ENCODE measurements at places on chromosomes 6 and 20.

- H3K4me1 ChIP-seq, result no peaks in the 10 kb centered on the region
- peaks cover 12% of the 10 kb centered on the region for H3K27me3 ChIP-seq
- no peak for DNase-seq
- H3K27ac ChIP-seq, result no peak overlapping the region
- no peak overlapping the region for H3K4me3 ChIP-seq
Measured at GRCh38 chr6:99241905-99242534, 107.5 kb downstream of the FAXC start.

GRCh38 chr6:148969603-148970061 is 222.8 kb downstream of the UST start:
- no peak for DNase-seq
- peaks cover 4% of the 10 kb centered on the region for H3K36me3 ChIP-seq
- H3K27me3 ChIP-seq, result peaks cover 16% of the 10 kb centered on the region
- H3K27ac ChIP-seq, result peak overlapping the region; percentile 56
- H3K4me3 ChIP-seq, result no peak overlapping the region
- peaks cover 26% of the 10 kb centered on the region for H3K4me1 ChIP-seq

- no peak for DNase-seq
- H3K27ac ChIP-seq, result peak overlapping the region; percentile 65
- H3K4me3 ChIP-seq, result peak overlapping the region; percentile 92
- H3K4me1 ChIP-seq, result peaks cover 6% of the 10 kb centered on the region
Measured at GRCh38 chr6:28474441-28475219, 31.3 kb upstream of the ZSCAN23 start.

DNA sequence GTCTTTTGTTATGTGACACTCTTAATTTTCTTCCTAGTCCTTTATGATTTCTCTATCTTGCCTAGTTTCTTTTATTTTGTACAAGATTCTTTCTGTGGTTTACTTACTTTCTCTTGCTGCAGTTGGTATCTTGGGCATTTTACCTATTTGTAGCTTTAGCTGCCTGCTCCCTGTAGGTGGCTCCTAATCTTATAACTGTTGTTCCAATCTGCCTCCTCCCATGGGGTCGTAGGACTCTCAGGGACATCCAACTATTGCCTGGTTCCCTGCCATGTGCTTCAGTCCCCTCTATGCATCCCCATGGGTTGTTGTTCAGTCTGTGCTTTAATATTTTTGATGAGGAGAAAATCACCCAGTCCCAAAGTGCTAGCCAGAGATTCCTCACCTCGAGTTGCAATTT is 31.4 kb downstream of the RIN2 start:
- DNase-seq, result no peak
- H3K4me3 ChIP-seq, result no peak overlapping the region
- no peaks in the 10 kb centered on the region for H3K27me3 ChIP-seq
- peaks cover 22% of the 10 kb centered on the region for H3K4me1 ChIP-seq
- H3K27ac ChIP-seq, result no peak overlapping the region

- H3K36me3 ChIP-seq, result no peaks in the 10 kb centered on the region
- peaks cover 14% of the 10 kb centered on the region for H3K4me1 ChIP-seq
- peaks cover 22% of the 10 kb centered on the region for H3K27me3 ChIP-seq
- H3K27ac ChIP-seq, result no peak overlapping the region
- DNase-seq, result no peak
- H3K4me3 ChIP-seq, result no peak overlapping the region
Measured at GRCh38 chr6:106072501-106073090, 13.5 kb upstream of the PRDM1 start.
